GM12892 (cell line): ENCODE measurements at places on chromosomes 11 and 22.

DNA sequence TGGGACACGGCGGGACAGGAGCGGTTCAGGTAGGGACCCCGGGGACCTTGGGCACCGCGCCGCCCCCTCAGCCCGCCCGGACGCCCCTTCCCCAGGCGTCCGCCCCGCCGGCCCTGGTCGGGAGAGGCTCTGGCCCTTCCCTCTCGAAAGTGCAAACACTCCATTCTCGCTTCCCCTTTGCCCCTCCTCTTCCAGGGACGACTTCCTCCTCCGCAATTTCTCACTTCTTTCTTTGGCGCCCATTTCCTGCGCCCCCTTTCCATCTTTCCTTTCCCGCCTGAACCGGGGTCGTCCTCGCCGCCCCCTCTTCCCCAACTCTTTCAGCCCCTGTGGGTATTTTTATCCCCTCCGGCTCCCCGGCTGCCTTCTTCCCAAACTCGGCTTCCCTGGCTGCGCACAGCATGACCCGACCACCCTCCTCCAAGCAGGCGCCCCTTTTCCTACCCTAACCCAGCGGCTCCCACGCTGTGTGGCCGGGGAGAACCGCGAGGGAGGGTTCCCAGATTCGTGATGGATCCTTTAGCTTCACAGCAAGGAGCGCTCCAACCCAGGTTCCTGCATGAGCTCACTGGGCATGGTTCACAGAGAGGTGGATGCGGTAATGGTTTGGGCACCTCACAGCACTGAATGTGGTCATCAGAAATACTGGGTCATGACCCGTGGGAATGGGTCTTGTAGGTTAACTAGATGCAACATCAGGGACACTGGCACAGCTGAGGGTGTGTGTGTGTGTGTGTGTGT is 689 bp downstream of the RAB39A start:
- DNase-seq, result no peak

- no peak for DNase-seq
These were observed 813.3 kb downstream of the OPCML start for GRCh38 chr11:132718711-132719671.

DNA sequence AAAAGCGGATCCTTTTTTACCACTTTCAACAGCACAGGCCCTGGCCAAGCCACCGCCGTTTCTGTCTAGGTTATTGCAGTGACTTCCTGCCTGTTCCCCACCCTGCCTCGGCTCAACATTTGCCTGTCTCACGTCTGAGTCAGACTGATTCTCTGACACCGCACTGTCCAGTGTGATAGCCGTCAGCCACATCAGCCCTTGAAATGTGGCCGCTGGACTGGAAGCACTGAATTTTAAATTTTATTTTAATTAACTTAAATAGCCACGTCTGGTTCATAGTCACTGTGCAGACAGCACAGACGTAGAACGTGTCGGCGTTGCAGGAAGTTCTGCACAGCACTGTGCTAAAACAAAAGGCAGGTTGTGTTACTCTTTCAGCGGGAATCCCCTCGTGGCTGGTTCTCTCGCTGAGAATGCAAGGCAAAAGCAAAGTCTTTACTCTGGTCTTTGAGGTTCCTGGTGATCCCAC is 56.3 kb upstream of the ADSL start:
- DNase-seq, result peak; percentile 46

DNA sequence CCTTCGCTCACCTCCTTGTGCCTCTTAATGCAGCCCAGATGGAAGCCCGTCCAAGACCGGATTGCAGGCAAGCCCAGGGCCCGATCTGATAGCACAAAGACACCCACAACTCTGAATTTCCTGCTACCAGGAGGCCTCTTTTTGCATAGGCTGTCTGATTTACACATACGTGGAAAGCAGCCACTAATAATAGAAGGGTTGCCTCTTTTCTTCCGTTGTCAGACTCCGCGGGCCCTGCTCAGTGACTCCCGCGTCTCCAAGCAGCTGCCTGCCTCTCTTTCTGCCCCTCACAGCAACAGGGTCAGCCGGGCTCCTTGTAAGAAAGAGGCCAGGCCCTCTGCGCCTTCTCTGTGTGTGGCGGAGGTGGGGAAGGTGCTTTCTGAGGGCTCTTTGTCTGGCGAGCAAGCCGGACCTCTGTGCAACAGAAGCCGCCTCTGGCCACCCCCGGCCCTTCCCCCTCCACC is 26.7 kb downstream of the FLI1 start:
- DNase-seq, result no peak

GRCh38 chr11:119371778-119372182 is 9.7 kb downstream of the USP2 start:
- no peak for DNase-seq

DNA sequence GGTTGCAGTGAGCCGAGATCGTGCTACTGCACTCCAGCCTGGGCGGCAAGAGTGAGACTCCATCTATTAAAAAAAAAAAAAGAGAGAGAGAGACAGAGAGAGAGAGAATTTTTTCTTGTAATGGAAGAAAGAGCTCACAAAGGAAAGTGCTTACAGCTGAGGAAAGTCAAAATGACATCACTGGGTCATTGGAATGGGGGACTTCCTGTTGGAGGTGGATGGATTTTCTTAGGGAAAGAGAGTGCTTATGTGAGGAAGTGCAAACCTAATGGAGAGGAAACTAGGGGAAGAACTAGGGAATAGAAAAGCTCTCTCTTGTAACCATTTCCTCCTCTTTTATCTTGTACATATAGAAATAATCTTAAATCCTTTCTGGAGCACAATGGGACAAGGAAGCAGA is 6.3 kb upstream of the PIWIL4 start:
- no peak for DNase-seq

DNA sequence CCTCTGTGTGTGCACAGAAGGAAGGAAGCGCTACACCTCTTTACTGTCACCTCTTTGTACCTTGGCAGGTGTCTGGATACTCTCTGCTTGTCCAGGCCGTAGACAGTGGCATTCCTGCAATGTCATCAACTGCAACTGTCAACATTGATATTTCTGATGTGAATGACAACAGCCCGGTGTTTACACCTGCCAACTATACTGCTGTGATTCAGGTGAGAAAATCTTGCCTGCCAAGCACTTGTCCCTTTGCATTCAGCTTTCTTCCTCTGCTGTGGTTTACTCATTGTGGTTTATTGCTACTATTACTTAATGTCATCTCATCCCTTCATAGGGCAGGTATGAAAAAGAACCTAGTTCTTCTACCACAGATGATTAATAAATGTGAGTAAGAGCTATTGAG is 131.9 kb upstream of the MTNR1B start:
- DNase-seq, result no peak

GRCh38 chr11:11779975-11780374 is 61.8 kb upstream of the USP47 start:
- DNase-seq, result no peak

- DNase-seq, result no peak
These were observed 487.3 kb downstream of the BRD1 start for GRCh38 chr22:49340406-49340805.
